HEK293T (cell line): ENCODE measurements at places on chromosomes 3 and 15.

DNA sequence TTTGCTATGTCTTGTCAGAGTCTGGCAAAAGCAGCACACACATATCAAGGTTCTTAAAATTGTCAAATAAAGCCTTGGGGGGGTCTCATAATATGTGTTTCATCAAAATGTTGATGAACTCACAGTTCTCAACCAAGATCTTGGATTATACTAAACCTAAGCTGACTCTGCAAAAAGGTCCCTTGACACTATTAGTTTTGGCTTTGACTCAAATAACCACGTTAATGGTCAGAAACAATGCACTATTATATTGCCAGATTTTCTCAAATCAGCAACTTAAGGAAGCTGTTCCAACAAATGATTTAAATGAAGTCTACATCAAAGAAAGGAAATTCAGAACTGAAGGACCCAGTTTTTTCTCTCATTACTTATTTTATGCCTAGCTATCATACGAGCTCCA is 1063.9 kb downstream of the ROBO1 start:
- DNase-seq: no peak

DNA sequence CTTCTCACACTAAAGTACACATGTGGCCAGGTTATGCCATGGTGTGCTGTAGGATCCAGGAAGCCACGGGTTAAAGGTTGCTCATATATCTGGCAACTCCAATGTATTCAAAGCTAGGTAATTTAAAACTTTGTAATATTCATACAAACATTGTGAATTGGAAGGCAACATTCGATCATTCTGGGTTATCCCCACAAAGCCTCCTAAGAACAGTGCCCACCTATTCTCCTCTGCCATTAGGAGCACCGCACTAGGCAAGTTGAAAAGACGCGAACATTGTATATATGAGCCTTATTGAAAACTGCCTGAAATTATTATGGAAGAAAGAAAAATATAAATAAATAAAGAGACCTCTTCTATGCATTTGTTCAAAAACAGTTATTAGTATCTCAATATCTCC is 228.2 kb downstream of the IGSF11 start:
- no peak for DNase-seq

DNA sequence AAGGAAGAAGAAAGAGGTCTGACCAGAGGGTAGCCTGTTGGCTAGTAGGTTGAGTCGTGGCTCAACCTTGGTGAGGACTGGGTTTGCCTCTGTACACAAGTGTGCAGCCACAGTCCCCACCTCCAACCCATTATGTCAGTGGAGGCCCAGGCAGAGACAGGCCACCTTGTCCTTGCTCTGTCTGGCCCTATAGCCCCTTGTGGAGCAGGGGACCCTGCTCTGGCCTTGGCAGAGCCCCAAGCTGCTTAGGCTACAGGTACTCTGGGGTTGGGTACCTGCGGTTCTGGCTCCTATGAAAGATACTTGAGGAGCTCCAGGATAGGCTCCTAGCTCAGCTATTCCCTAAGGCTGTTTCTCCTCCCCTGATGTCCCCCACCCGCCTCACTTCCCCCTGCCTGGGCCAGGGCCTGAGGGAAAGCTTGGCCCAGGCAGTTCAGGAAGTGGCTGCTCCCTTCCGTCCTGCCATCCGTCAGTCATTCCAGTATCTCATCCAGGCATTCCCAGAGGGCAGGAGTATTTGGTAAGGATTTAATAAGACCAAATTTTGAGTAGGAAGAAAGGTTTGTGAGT is 44.0 kb downstream of the FGD5 start:
- DNase-seq: no peak

GRCh38 chr3:13621381-13622221 is 72.7 kb downstream of the FBLN2 start:
- DNase-seq: no peak

DNA sequence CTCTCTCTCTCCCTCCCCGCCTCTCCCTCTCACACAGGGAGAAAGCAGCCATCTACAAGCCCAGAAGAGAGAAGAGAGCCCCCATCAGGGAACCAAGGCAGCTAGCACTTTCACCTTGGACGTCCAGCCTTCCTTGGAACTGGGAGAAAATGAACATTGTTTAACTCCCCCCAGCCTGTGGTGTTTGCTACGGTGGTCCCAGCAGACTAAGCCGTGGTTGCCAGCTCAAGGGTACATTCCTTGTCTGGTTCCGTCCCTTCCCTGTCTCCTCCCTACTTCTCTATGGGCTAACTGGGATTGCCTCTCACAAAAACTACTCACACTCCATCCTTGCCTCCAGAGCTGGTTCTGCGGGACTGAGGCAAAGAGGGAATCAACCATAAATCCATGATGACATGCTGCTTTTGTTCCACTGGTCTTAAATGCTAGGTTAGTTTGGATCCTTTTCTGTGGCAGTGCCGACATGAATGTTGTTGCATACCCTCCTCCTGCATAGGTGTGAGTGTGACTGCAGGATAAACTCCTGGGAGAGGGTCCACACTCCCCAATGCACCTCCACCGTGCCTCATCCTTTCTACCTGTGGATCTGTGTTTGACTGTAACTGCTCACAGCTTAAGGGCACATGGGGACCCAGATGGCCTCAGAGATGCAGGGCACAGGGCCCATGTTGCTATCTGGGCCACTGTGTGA is 12.0 kb downstream of the C3orf22 start:
- DNase-seq: no peak

GRCh38 chr3:57079474-57079831 is 19.0 kb downstream of the SPATA12 start:
- no peak for DNase-seq

- no peak for DNase-seq
Measured at GRCh38 chr3:66466606-66467270, 34.1 kb downstream of the LRIG1 start.
